Adrenal gland (tissue), 19 donors: ENCODE measurements at places on chromosomes 3 and 15. TPM values are rescaled to one million over a fixed set of nuclear protein-coding genes. Genes with fewer than 3 reads are reported as not detected.

GRCh38 chr3:33717616-33717865 is 513 bp downstream of the CLASP2 start:
- DNase-seq, result peak; percentile 76

DNA sequence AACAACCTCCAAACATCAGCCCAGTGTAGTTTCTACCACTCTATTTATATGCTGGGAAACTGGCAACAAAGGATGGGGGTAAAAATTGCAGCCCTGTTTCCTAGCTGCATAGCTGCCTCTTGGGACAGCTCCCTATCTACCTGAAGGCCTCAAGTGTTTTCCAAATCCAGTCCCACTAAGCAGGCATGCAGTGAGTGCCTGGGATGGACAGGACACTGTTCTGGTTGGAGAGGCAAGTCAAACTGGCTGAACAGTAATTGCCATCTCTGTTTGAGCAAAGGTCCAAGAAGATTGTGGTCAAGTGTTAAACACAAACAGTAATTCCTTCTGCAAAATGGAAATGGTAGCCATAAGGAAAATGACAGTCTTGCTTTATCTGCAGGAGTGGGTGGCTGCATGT is 125.4 kb downstream of the FMN1 start:
- DNase-seq, result no peak

DNA sequence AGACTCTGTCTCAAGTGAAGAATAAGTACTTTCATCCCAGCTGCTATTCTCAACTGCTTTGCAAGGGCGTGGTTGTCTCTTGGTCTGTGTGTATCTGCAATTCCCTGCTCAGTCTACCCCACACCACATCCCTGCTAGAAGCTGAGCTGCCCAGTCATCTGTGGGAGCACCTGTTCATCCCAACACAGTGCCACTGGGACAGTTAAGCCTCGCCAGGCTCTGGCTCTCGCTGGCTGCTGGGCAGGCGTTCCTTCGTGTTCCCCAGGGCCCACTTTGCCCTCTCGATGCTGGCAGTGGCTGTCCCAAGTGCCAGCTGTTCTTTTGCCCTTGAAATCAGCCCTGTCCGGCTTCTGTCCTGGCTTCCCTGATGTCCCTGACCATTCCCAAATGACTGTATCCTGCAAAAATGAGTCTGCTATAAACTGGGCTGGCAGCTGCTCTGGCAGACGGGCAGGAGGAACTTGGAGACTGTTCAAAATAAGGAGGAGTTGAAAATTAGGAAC is 91.6 kb upstream of the KLHL25 start:
- DNase-seq, result no peak

- no peak for DNase-seq
Measured at GRCh38 chr15:60381148-60381788, 16.5 kb downstream of the ANXA2 start.

GRCh38 chr15:48645558-48646330 is at the start of gene FBN1:
Gene FBN1, minus strand, starts transcription at chr15:48645709. Its CDS starts 940 bp downstream, at chr15:48644769.
- peak; percentile 81 for DNase-seq

DNA sequence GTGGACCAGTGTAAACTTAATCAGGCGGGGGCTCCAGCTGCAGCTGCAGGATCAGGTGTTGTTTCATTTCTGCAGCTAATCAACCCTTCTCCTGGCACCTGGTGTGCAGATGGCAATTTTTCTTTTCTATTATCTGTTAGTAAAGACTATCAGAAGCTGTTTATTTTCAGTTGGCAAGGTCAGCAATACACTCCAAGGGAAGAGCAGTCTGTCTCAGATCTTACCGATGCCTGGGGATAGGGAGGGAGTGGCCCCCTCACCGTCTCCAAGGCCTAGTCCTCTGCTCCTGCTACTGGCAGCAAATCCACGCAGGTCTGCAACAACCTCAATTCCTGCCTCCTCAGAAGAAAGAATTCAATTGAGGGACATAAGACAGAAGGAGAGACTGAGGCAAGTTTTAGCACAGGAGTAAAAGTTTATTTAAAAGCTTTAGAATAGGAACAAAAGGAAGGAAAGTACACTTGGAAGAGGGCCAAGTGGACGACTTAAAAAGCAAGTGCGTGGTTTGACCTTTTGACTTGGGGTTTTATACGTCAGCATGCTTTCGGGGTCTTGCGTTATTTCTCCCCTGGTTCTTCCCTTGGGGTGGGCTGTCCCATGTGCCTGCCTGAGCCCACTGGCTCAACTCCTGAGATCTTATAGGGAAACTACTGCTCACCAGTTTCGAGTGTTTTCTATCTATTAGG is 9.2 kb downstream of the CCRL2 start:
- DNase-seq, result no peak

DNA sequence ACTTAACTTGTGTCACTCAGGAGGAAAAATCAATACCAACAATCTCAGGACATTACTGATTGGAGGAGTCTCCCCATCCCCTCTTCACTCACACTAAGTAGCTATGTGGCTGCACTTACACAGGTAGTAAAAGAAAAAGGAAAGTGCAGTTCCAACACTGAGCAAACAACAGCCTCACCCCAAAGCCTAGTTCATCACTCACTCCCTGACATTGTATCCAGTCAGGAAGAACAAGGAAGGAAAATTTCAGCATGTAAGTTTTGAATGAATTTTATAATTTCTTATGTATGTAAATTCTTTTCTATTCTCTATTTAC is 273.4 kb downstream of the IGSF11 start:
- DNase-seq, result no peak

DNA sequence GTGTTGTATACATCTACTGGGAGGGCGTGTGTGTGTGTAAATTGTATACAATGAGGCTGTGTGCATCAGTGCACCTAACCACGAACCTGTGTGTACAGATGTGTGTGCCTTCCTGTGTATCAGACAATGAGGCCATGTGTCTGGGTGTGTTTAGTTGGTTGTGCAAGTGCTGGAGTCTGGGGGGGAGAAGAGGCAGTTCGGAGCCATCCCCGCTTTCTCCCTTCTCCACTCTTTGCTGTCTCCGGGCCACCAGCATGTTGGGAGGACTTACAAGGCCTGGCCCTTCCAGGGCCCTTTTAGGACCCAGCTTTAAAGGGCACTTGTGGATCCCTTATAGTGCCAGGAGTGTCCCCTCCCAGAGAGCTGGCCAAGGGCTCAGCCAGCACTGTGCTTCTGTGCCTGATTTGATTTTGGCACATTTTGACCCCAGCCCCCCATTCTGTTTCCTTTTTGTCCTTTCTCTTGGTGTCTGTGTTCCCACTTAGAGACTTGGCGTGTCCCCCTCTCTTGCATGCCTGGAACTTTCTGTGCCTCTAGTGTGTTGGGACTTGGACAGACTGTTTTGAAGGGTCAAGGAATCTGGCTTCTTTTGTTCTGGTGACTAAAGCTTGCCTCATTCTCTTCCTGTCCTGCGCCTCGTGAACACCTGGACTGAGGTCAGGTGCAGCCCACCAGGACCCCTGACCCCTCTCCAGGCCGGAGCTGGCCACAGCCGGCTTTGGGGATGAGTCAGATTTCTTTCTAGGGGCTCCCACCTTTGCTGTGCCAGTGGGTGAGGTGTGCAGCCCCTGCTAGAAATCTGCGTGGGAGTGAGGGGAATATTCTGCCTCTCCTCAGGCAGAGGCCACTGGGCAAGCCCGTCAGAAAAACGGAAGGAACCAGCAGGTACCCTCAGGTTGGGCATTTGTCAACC is 1.5 kb downstream of the CTDSPL start:
- DNase-seq, result no peak

DNA sequence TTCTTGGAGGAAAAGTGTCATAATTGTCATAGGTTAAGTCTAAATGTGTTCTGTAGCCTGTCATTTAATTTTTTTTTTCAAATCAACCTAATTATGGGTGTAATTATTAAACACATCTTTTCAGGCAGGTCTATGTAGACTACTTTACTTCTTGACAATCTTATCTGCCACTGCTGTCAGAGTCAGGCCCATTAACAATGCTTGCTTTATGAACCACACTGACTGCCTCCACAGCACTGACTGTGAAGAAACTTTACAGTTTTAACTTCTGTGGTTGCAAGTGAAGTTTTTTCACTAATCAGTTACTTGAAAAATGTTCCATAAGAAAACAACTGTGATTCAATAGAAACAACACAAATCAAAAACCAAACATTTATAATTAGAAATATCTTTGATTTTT is 407.8 kb downstream of the PLCL2 start:
- no peak for DNase-seq

- DNase-seq, result no peak
Measured at GRCh38 chr3:10875914-10876313, 59.9 kb downstream of the SLC6A11 start.

DNA sequence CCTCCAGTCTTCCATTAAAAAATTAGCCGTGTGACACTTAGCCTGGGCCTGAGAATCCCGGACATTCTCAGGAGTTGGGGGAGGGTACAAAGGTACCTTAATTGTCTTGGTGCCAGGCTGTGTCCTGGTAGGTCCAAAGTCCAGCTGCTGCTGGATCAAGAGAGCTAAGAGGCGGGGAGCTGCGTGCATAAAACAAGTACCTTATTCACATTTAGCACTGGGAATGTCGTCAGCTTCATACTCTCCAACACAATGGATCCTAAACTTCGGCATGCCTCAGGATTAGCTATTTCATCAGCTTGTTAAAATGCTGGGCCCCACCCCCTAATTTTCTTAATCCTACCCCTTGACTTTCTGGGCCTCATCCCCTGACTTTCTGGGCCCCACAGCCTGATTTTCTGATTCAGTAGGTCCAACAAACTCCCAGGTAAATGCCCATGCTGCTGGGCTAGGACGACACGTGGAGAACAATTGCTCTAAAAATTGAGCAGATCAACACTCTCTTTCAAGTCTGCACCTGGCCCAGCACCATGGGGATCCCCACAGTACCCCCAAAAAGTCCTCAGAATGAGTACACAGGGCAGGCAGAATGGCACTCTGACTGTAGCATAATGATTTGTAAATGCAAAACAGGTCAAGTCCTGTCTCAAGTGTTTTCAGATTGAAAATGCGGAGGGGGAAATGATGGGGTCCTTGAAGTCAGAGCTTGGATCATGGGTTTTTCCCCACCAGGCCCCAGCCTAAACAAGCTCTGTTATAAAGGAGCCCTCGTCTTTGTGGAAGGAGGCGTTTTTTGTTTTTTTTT is 5.6 kb upstream of the AEN start:
- peak; percentile 11 for DNase-seq

DNA sequence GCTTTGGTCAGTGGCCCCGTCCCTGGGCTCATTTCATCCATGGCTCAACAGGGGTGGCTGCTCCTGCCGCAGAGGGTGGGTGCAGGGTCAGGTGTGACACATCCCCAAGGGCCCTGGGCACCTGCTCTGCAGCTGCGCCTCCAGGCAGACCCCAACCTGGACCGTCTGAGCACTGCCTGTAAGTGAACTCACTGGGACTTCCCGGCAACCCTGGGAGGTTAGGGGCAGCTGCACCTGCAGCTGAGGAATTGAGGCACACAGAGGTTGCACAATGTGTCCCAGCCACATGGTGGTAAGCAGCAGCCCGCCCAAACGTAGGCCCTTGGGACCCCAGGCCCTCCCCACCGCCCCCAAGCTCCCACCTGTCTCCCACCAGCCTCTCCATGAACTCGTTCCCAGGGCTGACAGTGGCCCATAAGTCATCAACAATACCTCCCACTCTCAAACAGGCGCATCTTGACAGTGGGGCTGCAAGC is 55.1 kb downstream of the PLXNA1 start:
- DNase-seq, result peak; percentile 12

MFGE8 gene
- polyA plus RNA-seq, result 61.6 TPM

CPLX3 gene
- 24.1 TPM for polyA plus RNA-seq

THPO gene
- 2.2 TPM for polyA plus RNA-seq

OSBPL10 gene
- 9.6 TPM for polyA plus RNA-seq
